Cortex of kidney (tissue), 1 donor: ENCODE measurements at places on chromosomes 2 and 18.

- no peak for DNase-seq
Observed at GRCh38 chr2:37154785-37155184, 2.0 kb downstream of the EIF2AK2 start.

DNA sequence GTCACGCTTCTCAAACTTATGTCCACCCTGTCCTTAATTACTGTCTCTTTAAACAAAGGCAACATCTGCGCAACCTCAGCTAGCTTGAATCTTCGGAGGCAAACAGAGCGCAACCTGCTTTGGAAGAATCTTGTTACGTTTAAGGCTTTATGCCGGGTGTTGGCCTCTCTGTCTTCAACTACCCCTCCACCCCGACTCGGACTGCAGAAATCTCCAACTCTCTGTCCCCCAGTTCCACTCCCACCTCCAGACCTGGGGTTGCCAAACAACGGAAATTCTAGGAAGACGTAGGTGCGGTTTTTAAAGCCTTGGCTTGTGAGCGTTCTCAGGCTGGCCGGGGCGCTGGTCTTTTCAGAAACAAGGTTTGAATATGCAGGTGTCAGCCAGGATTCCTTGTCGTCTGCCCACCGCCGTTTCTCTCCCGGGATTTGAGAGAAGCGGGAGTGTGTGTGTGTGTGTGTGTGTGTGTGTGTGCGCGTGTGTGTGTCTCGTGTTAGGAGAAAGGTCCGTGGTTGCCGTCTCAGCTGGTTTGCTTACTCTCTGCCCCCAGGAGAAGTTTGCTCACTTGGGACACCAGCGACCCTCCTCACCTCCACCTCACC, 1.1 kb upstream of the ONECUT2 start:
- DNase-seq: no peak

GRCh38 chr2:128724972-128725371, 406.3 kb upstream of the HS6ST1 start:
- DNase-seq: no peak

GRCh38 chr2:3121601-3122000, 256.0 kb downstream of the EIPR1 start:
- DNase-seq: no peak
